ENCODE measurements at places on chromosomes 12 and 14.
A peak's percentile ranks its signal among the peaks of the same experiment; 100 is the strongest.

GRCh38 chr14:36222952-36223468 lies 46.5 kb upstream of the PTCSC3 start:
- no peak for DNase-seq

GRCh38 chr14:102316338-102316742 lies 3.2 kb upstream of the ZNF839 start:
- DNase-seq, result no peak

GRCh38 chr12:47080725-47081502 lies 1.2 kb upstream of the AMIGO2 start:
- peak; percentile 91 for DNase-seq

GRCh38 chr14:96497586-96497985 lies 4.6 kb upstream of the PAPOLA start:
- no peak for DNase-seq

DNA sequence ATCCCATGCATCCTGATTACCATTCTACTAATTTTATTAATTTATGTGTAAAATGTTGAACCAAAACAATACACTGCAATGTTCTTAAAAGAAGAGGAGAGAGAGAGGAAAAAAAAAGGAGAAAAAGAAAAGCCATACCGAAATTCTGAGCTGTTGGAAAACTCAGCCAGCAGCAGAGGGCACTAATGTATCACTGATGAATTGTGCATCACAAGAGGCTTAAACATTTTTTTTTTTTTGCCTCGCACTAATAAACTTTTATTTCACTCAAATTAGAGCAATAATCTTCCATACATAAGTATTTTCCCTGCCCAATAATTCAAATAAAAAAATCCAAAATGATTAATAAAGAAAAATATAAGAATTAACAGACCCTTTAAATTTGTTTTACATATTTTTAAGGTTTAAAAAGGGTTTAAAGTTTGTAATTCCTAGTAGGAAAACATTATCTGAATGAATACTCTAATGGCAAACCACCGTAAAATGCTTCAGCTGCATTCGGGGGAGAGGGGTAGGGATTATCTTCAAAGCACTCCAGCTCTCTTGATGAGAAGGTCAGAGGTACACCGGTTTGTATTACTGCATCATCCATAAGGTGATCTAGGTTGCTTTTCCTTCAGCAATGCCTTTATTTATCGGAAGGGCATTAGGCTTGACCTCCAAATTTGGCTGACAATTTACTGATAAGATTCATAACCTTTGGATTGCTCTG lies 41.9 kb downstream of the ATP23 start:
- DNase-seq, result no peak

GRCh38 chr12:109654357-109654756 lies 59.3 kb upstream of the FAM222A start:
- no peak for DNase-seq
